Right ventricle myocardium inferior (tissue), 1 donor: ENCODE measurements at places on chromosomes 3 and 15. TPM values are rescaled to one million over a fixed set of nuclear protein-coding genes. Genes with fewer than 3 reads are reported as not detected.

DNA sequence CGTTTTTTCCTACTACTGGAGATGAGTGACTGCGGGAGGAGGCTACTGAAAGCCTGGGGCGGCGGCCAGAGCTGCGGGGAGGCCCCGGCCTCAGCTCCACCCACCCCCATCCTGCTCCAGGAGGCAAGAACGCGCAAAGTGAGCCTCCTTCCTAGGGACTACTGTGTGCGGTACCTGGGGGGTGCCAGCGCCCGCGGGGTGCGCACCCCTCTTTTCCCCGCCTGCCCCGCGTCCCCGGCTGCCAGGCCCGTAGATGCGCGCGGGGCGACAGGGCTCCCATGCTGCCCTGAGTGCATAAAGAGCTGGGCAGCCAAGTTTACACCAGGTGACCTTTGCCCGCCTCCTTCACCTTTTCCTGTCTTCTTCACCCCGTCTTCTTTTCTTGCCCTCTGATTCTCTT, 2.5 kb upstream of the USF3 start:
- DNase-seq, result no peak

DNA sequence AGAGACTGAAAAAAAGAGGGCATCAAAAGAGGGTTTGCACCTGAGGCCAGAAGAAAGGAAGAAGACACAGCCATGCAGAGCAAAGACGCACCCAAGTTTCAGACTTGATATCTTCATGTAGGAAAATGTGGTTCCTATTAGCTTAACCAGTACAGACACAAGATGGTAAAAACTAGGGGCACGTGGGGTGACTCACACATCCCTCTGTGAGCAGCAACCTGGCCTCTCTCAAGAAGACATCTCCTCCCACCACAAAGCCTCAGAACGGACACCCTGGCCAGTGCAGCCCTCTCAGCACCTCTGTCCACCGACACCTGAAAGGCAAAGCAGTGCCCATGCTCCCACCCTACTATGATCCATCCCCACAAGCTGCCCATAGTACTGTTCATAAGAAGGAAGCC, 33.3 kb downstream of the GLB1 start:
- DNase-seq, result no peak

DNA sequence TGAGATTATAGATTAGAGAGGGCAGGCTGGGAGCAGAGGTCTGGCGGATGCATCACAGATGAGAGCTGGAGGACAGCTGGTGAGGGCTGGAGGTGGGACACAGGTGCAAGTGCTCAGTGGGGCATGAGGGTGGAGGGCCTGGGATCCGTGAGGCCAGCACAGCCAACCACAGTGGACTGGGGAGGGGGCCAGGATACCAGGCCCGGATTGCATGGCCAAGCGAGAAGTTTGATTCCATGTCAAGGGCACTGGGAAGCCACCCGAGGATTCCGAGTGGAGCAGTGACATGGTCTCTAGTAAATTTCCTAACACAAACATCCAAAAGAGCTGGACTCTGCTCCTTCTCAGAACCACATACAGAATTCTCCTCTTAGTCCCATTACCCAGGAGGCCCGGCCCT, 44.0 kb upstream of the SLC41A3 start:
- no peak for DNase-seq

GRCh38 chr3:25097023-25097422, 331.0 kb upstream of the RARB start:
- no peak for DNase-seq

DNA sequence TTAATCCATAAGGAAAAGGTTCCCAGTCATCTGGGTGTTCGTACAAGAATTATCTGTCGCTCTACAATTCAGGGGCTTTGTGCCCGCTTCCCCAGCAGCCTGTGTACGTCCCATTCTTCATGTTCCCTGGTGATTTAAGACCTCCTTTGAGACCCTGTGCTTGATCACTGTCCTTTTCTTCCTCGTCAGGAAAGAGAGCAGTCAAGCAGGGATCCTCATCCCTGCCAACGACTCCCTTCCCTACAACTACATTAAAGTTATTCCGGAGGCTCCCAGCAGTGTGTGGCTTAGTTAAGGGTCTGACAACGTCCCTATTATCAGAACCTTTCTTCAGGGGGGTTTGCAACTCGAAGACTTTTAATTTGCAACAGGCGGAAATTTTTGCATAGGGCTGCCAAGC, 175.7 kb downstream of the FOXP1 start:
- no peak for DNase-seq

MSL2 gene
- 23.2 TPM for total RNA-seq
